Aorta (tissue), 5 donors: ENCODE measurements at places on chromosomes 5 and 9. TPM values are rescaled to one million over a fixed set of nuclear protein-coding genes. Genes with fewer than 3 reads are reported as not detected.

GRCh38 chr9:115847216-115847615 lies 306.4 kb upstream of the PAPPA start:
- H3K4me1 ChIP-seq = no peaks in the 10 kb centered on the region
- H3K4me3 ChIP-seq = no peak overlapping the region
- H3K27me3 ChIP-seq = no peaks in the 10 kb centered on the region
- H3K27ac ChIP-seq = no peak overlapping the region

GRCh38 chr5:146877178-146877681 lies 1.3 kb downstream of the PPP2R2B start:
- DNase-seq = peak; percentile 57
- H3K27me3 ChIP-seq = no peaks in the 10 kb centered on the region
- H3K4me3 ChIP-seq = peak overlapping the region; percentile 79
- H3K36me3 ChIP-seq = no peaks in the 10 kb centered on the region
- H3K27ac ChIP-seq = no peak overlapping the region

DNA sequence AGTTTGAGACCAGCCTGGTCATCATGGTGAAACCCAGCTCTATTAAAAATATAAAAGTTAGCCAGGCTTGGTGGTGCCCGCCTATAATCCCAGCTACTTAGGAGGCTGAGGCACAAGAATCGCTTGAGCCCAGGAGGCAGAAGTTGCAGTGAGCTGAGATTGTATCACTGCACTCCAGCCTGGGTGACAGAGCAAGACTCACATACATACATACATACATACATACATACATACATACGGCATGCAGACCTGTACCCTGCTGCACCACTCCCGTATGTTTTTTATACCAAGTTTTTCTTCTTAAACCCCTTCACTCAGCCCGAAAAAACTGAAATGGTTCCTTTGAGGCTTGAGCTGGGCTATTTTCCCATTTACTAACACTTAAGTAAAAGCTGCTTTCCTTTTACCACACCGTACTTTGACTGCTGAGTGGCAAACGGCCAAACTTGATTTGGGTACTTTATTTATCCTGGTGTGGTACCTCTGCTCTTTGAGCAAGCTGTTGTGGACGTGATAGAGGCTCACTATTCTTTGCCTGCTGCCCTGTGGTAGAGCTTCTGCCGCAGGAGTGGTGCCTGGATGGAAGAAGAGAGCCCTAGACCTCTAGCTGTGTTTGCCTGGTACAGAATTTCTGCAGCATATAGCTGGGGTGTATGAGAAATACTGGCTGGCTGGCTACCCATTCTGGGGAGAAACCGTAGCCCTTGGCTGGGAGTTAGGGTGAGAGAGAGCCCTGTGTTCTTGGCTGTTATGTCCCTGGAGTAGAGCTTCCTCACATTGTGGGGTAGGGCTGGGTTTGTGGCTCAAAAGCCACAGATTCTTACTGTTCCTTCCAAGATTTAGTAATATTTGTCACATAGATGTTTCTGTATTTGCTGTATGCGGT lies 19.4 kb downstream of the IPO11 start:
- no peak overlapping the region for H3K27ac ChIP-seq
- no peaks in the 10 kb centered on the region for H3K27me3 ChIP-seq
- H3K4me1 ChIP-seq = no peaks in the 10 kb centered on the region
- no peak for DNase-seq

GRCh38 chr9:127519301-127520166 lies 68.2 kb downstream of the LRSAM1 start:
- DNase-seq = peak; percentile 86
- no peaks in the 10 kb centered on the region for H3K27me3 ChIP-seq
- H3K4me1 ChIP-seq = no peaks in the 10 kb centered on the region
- no peak overlapping the region for H3K4me3 ChIP-seq
- peaks cover 6% of the 10 kb centered on the region for H3K36me3 ChIP-seq

- H3K36me3 ChIP-seq = no peaks in the 10 kb centered on the region
- no peak overlapping the region for H3K4me3 ChIP-seq
- H3K4me1 ChIP-seq = no peaks in the 10 kb centered on the region
- no peaks in the 10 kb centered on the region for H3K27me3 ChIP-seq
- no peak overlapping the region for H3K27ac ChIP-seq
- no peak for DNase-seq
Measured at GRCh38 chr9:35844628-35845270, 15.7 kb downstream of the TMEM8B start.

ST8SIA4 gene
- total RNA-seq = 19.7 TPM
